ENCODE measurements at places on chromosomes 5 and 9. TPM values are rescaled to one million over a fixed set of nuclear protein-coding genes. Genes with fewer than 3 reads are reported as not detected.

- H3K4me3 ChIP-seq = no peak overlapping the region
- H3K4me1 ChIP-seq = no peaks in the 10 kb centered on the region
- no peak for DNase-seq
- H3K36me3 ChIP-seq = no peaks in the 10 kb centered on the region
- H3K27me3 ChIP-seq = no peaks in the 10 kb centered on the region
- no peak overlapping the region for H3K27ac ChIP-seq
Observed at GRCh38 chr5:28012538-28012937, 974.2 kb upstream of the CDH9 start.

DNA sequence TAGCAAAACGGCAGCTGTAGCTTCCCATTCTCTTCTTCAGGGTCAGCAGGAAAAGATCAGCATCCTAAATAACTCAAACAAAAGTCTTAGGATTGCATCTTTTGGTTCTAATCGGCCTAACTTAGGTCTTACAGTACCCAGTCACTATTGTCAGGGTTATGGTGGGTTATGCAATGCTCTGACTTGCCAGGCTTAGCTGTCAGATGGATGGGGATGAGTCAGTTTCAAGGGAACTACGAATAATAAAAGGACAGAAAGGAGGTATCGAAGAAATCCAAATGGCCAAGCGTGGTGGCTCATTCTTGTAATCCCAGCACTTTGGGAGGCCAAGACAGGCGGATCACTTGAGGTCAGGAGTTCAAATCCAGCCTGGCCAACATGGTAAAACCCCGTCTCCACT lies 46.5 kb downstream of the PPP1R2B start:
- no peaks in the 10 kb centered on the region for H3K36me3 ChIP-seq
- no peaks in the 10 kb centered on the region for H3K4me1 ChIP-seq
- H3K4me3 ChIP-seq = no peak overlapping the region
- no peak for DNase-seq
- H3K27ac ChIP-seq = no peak overlapping the region

SERF1A gene
- total RNA-seq = 1.7 TPM

- no peaks in the 10 kb centered on the region for H3K36me3 ChIP-seq
- no peak overlapping the region for H3K27ac ChIP-seq
- H3K27me3 ChIP-seq = no peaks in the 10 kb centered on the region
- DNase-seq = no peak
- no peak overlapping the region for H3K4me3 ChIP-seq
- no peaks in the 10 kb centered on the region for H3K4me1 ChIP-seq
Observed at GRCh38 chr9:13759551-13759950, 480.1 kb upstream of the MPDZ start.

- H3K36me3 ChIP-seq = no peaks in the 10 kb centered on the region
- no peaks in the 10 kb centered on the region for H3K27me3 ChIP-seq
- H3K4me1 ChIP-seq = no peaks in the 10 kb centered on the region
- no peak overlapping the region for H3K4me3 ChIP-seq
- no peak for DNase-seq
Observed at GRCh38 chr9:108663422-108663821, 192.4 kb downstream of the ACTL7B start.

DAB2IP gene
- 8.2 TPM for total RNA-seq

ADRA1B gene
- total RNA-seq = 0.09 TPM

IL9 gene
- total RNA-seq = 0.52 TPM

GRCh38 chr9:114004221-114004716 lies 73.8 kb downstream of the AMBP start:
- no peak overlapping the region for H3K27ac ChIP-seq
- no peak for DNase-seq
- H3K4me1 ChIP-seq = no peaks in the 10 kb centered on the region
- no peaks in the 10 kb centered on the region for H3K36me3 ChIP-seq
- H3K27me3 ChIP-seq = no peaks in the 10 kb centered on the region

GRCh38 chr5:135357685-135358084 lies 41.3 kb downstream of the MACROH2A1 start:
- no peak overlapping the region for H3K27ac ChIP-seq
- no peak for DNase-seq
- no peaks in the 10 kb centered on the region for H3K4me1 ChIP-seq

OR1L6 gene
- total RNA-seq = not detected

DNA sequence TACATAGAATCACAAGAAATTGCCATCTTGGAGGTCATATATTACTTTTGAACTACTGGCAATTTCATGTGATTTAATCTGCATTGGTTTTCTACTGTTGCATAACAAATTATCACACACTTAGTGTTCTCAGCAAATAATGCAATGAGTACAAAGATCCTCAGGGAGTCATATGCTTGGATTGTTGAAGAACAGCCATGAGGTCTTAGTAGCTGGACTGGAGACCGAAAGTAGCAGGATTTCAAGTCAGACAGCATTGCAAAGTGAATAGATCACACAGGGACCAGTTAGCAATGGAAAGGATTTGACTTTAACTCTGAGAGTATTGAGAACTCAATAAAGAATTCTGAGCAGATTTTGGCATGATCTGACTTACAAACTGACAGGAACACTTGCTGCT lies 32.2 kb upstream of the FRMD3 start:
- no peak for DNase-seq
- H3K4me3 ChIP-seq = no peak overlapping the region
- no peaks in the 10 kb centered on the region for H3K4me1 ChIP-seq
- no peak overlapping the region for H3K27ac ChIP-seq

ZFYVE16 gene
- 14.4 TPM for total RNA-seq

IL31RA gene
- 3.3 TPM for total RNA-seq

DNA sequence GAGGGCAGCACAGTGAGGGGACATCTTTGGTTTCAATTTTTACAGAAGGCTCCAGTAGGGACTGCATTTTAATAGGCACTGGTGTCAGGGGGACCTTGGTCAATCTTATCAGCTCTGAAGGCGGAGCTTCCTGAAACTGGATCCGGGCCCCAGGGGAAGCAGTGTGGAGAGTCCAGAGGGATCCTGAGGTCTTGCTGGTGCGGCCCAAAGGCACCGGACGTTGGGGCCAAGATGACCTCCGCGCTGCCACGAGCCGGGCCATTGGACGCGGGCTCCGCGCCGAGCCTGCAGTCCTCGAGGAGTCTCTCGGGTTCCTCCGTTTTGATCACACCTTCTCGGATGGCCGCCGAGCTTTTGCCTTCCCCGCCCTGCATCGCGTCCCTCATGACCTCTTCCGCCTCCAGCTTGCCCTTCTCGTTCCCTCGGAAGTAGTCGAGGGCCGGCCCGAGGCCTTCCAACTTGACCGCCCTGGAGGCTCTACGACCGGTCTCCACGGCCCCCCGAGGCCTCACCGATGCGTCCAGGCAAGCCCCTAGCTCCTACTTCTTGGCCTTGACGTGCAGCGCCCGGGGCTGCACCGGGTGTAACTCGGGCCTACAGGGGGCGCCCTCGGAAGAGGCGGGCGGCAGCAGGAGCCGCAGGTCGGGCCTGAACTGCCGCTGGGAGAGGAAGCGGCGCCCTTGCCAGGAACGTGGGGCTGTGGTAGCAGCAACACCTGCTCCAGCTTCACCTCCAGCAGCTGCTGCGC lies 18.8 kb downstream of the C5orf52 start:
- no peaks in the 10 kb centered on the region for H3K36me3 ChIP-seq
- no peak overlapping the region for H3K27ac ChIP-seq
- H3K27me3 ChIP-seq = peaks cover 3% of the 10 kb centered on the region
- DNase-seq = peak; percentile 22
- H3K4me1 ChIP-seq = no peaks in the 10 kb centered on the region
- H3K4me3 ChIP-seq = no peak overlapping the region

DNA sequence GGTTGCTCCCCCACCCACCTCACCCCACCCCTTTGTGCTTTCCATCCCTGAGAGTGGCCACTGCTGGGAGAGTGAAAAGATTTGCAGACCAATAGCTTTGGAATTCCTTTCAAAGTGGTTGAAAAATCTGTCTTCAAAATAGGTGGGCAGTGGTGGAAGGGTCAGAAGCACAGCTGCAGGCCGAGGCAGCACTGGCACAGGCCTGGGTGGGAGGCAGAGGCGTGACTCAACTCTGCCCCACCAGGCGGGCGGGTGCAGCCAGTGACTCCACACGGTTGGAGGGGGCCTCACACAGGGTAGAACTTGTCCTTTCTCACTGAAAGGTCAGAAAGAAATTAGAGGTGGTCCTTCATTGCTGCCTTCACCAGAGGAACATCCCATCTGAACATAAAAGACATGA lies 214.9 kb upstream of the TBCA start:
- peaks cover 2% of the 10 kb centered on the region for H3K27me3 ChIP-seq
- H3K27ac ChIP-seq = no peak overlapping the region
- no peak for DNase-seq
- H3K36me3 ChIP-seq = peaks cover 2% of the 10 kb centered on the region
- H3K4me1 ChIP-seq = no peaks in the 10 kb centered on the region

GRCh38 chr5:10486511-10487344 lies 45.0 kb downstream of the ROPN1L start:
- no peak for DNase-seq
- no peaks in the 10 kb centered on the region for H3K4me1 ChIP-seq
- H3K27me3 ChIP-seq = no peaks in the 10 kb centered on the region
- no peak overlapping the region for H3K27ac ChIP-seq

DNA sequence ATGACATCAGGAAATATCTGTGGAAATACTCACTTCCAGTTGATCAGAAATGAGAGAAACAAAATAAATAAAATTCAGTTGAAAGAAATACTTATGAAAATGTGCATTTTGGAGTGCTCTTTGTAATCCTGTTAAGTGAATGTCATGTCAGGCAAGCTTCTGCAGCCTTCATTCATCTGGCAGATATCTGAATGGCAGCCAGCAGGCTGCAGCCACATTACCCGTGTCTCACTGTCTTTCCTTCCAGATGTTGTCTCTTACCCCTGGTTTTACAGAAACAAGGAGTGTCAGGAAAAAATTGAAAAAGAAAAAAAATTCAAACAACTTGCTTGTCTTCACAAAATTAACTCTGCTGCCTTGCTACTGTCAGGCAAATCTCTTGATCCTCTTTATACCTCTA lies 445.0 kb upstream of the RIOK2 start:
- no peaks in the 10 kb centered on the region for H3K4me1 ChIP-seq
- no peaks in the 10 kb centered on the region for H3K36me3 ChIP-seq
- H3K27me3 ChIP-seq = no peaks in the 10 kb centered on the region
- H3K27ac ChIP-seq = no peak overlapping the region
- H3K4me3 ChIP-seq = no peak overlapping the region

DNA sequence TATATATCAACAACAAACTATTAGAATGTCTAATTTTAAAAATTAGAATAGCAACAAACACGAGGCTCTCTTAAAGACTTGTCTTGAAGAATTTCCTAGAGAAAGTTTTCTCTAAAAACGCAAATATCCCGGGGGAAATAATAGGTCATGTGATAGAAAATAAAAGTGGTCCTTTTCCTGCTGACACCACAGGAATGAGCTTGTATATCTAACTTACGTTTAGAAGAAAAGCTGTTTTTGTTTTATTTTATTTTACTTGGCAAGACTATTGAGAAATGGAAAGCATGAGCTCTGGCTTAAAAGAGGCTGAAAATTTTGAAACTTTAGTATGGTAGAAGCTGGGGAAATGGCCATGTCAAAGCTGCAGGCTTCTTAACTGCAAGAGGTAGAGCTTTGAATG lies 465.0 kb downstream of the AGTPBP1 start:
- no peak overlapping the region for H3K27ac ChIP-seq
- no peaks in the 10 kb centered on the region for H3K36me3 ChIP-seq
- no peaks in the 10 kb centered on the region for H3K4me1 ChIP-seq
- no peaks in the 10 kb centered on the region for H3K27me3 ChIP-seq

- peaks cover 6% of the 10 kb centered on the region for H3K36me3 ChIP-seq
- no peaks in the 10 kb centered on the region for H3K27me3 ChIP-seq
- no peaks in the 10 kb centered on the region for H3K4me1 ChIP-seq
- H3K4me3 ChIP-seq = no peak overlapping the region
Observed at GRCh38 chr5:36033486-36033885, 33.2 kb downstream of the UGT3A2 start.

DNA sequence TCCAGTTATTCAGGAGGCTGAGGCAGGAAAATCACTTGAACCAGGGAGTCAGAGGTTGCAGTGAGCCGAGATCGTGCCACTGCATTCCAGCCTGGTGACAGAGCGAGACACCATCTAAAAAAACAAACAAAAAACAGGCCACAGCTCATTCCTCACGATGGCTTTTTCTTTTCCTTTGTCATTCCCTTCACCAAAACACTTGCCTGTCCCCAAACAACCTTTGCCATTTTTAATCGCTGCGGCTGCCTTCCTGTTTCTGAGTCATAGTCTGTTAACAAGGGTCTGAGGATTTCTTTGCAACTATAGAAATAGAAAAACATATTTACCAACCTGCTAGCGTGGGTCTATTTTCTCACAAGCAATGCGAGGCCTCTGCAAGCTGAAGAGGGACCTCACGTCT lies 123.0 kb upstream of the FSTL4 start:
- peaks cover 3% of the 10 kb centered on the region for H3K27me3 ChIP-seq
- H3K4me3 ChIP-seq = no peak overlapping the region
- H3K27ac ChIP-seq = no peak overlapping the region
- DNase-seq = no peak

CDX1 gene
- 0.85 TPM for total RNA-seq

GRCh38 chr5:14441641-14442040 lies 140.0 kb upstream of the OTULINL start:
- no peaks in the 10 kb centered on the region for H3K27me3 ChIP-seq
- H3K36me3 ChIP-seq = no peaks in the 10 kb centered on the region
- no peaks in the 10 kb centered on the region for H3K4me1 ChIP-seq
- no peak for DNase-seq

GRCh38 chr9:137039611-137040366 lies 6.2 kb downstream of the NPDC1 start:
- H3K4me3 ChIP-seq = no peak overlapping the region
- H3K27ac ChIP-seq = no peak overlapping the region
- H3K4me1 ChIP-seq = no peaks in the 10 kb centered on the region
- no peak for DNase-seq
- H3K36me3 ChIP-seq = no peaks in the 10 kb centered on the region

DNA sequence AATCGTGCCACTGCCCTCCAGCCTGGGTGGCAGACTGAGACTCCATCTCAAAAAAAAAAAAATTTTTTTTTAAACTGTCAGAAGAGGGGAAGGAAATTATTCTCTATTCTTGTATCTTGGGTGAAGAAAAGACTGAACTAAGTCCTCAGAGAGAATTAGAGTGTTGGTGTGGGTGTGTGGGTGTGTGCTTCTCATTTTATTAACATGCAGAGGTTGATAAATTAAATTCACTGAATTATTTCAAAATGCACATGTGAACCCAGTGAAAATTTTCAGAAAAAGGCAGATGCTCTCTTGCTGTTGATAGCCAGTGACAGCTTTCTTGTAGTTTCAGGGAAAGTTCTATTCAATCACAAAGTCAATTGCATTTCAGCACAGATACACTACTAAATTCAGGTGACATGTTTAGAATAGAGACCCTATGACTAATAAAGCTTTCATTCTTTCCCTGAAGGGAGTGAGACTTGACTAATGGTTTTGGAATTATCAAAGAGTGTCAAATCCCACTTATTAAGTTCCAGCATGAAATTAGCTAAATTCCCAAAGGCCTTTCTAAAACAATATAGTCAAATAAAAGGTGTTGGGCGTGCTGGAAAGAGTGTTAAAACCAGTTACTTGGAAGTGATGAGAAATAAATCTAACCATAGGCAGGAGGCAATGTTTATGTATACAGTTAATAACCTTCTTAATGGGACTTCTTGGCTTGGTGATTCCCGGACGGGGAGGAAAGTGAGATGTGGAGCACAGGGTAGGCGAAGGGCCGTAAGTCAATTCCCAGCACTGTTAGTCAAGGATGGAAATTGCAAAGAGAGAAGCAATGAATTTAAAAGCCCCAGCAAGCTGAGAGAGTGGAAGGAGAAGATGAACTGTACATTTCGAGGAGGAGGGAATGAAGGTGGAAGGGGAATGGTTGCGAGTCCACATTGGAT lies 103.2 kb upstream of the SPATA31D4 start:
- H3K27me3 ChIP-seq = no peaks in the 10 kb centered on the region
- no peak overlapping the region for H3K4me3 ChIP-seq
- H3K4me1 ChIP-seq = peaks cover 14% of the 10 kb centered on the region
- DNase-seq = no peak
- H3K36me3 ChIP-seq = no peaks in the 10 kb centered on the region

INSL6 gene
- total RNA-seq = not detected
